Thoracic aorta (tissue), 2 donors: ENCODE measurements at places on chromosomes 7 and 10.

DNA sequence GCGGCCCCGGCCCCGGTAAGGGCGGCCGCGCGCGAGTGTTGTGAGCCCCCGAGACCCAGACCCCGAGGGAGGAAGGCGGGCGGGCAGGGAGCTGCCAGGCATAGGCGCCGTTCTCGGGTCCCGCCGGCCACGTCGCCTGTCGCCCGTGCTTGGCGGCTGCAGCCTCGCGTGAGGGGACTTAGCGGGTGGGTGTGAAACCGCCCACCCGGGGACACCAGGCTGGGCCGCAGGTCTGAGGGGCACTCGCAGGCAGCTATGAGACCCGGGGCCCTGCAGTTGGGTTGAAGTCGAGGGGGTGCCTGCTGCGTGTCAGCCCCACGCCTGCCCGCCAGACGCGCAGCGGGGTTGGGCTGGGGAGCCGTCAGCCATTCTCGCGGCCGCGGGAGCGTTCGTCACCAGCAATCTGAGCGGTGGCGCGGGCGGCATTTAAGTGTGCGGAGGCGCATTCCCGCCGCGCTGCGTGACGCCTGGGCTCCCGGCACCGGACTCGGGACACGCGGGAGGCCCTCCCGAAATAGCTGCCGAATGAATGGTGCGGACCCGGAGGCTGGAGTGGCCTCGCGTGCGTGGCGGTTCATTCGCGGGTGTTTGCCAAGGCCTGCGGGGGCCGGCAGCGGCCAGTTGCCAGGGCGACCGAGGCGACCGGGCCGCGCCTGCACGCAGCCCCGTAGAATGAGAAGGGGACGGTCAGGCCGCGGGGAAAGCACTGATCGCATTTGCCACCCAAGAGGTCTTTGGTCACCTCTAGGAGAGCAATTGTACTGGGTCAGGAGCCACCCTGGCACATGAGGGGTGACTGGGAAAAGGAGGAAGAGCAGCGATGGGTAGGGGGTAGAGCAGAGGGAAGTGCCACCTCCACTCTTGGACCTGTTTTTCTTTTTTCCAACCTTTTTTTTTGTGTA is 750 bp downstream of the ZNF398 start:
- DNase-seq, result peak; percentile 7

GRCh38 chr7:7581531-7582179 is 15.0 kb downstream of the MIOS start:
- no peak for DNase-seq

DNA sequence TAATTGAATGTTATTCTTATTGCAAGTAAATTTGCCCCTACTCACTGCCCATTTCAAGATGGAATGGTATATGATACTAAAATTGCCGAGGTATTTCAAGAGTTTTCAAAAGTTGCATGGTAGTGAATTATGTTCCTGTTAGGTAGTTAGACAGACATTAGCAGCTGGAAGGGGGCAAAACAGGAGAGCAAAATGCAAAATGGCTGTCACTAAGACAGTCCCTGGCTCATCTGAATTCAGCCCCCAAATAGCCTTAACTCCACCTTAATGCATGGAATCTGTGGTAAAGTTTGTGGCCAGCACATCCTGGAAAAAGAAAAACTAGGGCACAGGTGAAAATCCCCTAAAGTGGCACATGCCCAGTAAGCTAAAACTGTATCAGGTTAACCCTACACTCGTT is 894.9 kb downstream of the NXPH1 start:
- no peak for DNase-seq

DNA sequence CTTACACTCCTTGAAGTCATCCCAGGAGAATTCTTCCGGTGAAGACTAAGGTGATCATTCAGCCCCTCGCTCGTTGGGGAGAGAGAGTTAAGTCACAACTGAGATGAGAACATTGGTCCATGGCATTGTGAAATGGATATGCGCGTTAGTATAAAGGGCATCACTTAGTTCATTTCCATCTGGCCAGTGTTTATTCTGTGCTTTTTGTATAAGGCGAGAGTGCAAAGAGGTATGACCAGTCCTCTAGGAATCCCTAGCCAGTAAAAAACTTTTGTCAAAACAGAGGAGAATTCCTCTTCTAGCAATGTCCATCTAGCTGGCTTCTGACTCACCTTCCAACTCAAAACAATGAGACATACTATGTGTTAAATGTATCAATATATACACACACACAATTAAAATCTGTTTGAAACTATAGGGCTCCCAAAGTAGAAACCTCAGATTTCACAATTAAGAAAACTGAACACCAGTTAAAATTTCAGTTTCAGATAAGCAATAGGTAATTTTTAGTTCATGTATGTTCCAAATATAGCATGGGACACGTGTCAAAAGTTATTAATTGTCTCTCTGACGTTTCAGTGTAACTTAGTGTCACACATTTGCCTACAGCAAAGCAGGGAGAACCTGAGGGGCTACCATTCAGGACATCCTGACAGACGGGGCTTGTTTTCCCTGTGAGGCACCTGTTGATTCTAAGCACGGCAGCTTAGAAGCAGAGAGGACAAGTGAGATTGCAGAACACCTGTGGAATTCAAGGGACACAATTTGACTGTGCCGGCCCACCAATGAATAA is 158.9 kb downstream of the KLF6 start:
- no peak for DNase-seq

DNA sequence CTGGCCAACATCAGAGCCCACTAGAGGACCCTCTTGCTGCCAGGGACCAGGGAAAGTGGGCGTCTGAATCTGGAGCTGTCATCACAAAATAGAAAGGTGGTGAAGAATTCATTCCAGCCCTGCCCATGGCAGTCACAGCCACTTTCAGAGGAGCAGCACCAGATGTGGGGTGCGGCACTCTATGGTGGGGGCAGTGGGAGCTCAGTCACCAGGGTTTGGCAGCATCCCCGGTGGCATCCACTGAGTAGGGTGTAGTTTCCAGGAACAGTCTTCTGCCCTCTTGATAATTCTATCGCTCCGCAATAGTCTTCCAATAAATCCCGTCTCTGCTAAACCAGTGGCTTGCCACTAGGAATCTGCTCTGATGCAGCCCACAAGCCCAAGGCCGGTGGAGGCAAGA is 108.5 kb upstream of the TCF7L2 start:
- no peak for DNase-seq

DNA sequence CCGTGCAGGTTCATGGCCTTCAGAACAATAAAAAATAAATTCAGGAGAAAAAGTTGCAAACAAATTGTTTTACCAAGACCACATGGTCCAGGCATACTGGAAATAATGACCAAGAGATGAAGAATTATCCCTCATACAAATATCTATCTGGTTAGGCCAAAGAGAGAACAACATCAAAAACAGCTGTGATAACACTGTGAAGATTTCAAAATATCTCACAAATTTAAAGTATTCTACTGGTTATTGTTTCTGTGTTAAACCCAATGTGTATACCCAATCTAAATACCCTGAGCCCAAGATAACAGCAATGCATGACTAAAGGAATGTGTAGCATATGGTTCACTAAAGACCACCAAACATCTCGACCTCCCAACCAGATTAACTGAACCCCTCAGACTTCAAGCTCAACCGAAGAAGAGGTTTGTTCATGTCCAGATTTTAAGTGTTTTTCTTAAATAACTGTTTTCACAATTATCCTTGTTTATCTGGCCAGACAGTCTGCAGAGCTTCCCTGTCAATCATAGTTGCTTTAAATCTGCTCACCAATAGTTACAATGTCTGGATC is 10.9 kb downstream of the OR9A2 start:
- no peak for DNase-seq

- DNase-seq, result no peak
Observed at GRCh38 chr10:99484626-99485581, 47.8 kb upstream of the NKX2-3 start.

DNA sequence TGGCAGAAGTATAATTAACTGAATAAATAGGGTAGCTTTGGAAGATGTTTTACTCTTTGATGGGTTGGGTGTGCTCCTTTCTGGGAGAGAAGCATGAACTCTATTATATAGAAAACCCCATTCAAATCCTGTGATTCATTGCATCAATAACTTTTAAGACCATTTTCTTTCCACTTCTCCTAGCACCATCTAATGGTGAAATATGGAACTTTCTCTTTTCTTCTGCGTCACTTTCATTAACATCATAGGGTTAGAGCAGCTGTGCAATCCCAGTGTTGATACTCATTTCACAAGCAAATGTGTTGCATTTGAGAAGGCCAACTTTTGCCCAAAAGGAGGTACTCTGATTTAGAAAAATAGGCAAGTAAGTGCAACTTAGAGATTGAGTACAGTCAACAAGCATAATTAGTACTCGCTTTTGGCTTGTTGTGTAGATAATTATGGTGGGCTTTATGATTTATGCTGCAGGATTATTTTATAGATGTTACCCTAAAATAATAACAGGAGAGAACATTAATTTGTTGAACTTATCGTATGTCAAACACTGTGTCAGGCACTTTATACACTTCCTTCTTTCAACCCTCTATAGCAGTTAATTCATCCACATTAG is 92.9 kb downstream of the CPED1 start:
- no peak for DNase-seq

DNA sequence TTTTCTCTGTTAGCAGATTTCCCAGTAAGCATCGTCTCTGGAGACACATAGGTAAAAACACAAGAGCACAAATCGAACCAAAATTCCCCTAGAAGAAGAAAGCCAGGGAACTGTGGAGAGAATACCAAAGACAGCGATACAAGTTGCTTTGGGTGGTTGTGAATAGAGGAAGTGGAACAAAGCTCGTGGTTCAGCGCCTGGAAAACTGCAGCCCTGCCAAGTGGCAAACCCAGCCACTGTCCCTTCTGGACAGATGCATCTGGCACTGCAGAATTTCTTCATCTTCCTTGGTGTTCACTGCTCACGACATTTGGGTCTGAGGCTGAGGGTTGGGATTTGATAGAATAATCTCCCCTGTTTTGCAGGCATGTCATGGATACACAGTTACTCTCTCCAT is 733.8 kb downstream of the PARD3 start:
- no peak for DNase-seq

- DNase-seq, result no peak
Observed at GRCh38 chr10:99557044-99557443, 24.3 kb downstream of the NKX2-3 start.

GRCh38 chr7:121383235-121383910 is 12.7 kb downstream of the FAM3C start:
- DNase-seq, result no peak

GRCh38 chr7:150665089-150665748 is 20.3 kb upstream of the GIMAP2 start:
- DNase-seq, result no peak

DNA sequence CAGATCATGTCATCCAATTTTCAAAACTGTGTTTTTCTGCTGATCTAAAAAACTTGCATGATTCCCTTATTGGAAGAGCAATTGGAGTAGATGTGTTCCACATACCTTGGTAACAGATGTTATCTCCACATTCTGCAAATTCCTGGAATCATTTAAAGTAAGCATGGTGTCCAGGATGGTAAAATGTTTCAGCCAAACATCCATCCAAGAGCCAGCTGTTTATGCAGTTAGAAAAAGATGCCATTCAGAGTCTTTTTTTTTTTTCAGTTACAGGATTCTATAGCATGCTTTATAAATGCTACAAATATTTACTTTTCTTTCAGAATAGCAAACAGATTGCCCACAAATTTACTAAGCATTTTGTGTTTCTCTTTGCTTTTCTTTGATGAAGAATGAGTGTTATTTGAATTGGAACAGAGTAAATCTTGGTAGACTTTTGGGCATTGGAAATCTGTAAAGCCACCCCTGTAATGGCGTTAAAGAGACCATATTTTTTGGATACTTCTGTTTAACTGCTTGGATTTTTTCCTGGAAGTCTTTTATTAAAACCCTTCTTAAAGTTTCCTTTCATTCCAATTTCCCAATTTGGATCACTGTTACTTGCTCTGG is 149.8 kb downstream of the GNAT3 start:
- DNase-seq, result no peak

GRCh38 chr10:52517012-52517411 is 202.9 kb downstream of the DKK1 start:
- no peak for DNase-seq

DNA sequence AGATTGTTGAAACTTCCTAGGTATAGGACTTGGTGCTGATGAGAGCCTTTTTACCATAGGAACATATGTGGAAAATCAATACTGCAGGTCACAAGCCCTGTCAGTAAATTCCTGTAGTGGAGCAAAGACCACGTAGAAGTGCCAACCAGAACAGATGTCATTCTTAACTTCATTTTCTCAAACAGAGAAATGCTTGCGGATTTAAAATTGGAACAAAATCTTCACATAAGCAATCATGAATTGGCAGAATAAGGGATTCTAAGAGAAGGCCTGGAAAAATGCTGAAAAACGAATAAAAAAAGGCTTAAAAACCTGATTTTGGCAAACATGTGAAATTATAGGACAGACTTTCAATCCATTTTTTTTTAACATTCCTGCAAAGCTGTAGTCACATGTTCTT is 80.8 kb upstream of the SMIM30 start:
- DNase-seq, result no peak

DNA sequence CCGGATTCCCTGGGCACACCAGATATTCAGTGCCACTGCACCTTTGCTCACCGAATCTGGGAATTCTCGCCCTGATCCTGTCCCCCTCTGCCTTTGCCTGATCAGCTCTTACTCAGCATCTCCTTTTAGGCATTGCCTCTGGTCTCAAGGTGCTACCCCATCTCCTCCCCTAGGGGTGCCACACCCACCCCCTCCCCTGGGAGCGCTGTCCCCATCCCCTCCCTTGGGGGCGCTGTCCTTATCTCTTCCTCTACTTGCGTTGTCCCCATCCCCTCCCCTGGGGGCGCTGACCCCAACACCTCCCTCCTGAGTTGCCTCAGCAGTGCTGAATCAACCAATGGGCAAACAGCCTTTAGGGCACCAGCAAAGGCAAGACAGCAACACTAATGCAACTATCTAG is 686.9 kb upstream of the FOXK1 start:
- DNase-seq, result no peak

DNA sequence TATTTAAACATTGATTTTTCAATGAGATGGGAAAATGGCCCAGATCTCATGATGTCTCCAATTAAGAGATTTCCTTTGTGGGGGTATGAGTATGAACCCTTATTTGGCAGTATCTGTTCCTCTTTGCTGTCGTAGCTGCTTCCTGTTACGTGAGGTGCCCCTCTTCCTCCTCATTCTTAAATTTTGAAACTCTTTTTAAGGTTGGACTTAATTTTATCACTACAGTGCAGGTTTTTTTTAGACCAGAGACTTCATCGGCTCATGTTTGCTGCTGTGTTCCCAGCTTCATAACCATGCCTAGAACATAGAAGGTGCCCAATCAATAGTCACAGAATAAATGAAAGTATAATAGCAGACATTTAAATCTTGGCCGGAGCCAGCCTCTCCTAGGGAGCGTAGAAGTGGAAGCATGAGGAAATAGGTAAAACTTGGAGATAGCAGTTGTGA is 2.4 kb downstream of the MIOS start:
- DNase-seq, result no peak

DNA sequence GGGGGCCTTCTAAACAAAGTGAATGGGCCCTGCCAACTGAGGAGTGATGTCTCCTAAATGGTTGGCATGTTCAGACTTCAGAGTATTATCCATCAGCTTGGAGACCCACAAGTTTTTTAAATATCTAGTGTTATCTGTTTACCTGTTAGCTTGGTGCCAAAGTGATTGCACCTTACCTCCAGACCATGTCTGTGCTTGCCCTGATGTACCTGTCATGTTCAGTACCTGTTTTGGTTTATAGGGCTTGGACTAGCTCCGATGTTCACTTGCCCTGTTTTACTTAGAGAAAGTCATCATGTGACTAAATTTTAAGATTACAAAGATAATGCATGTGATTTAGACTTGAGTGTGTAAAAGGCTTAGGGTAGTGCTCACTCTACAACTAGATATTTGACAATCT is 67.7 kb downstream of the CNNM2 start:
- DNase-seq, result no peak
